ENCODE measurements at places on chromosomes 6 and 20.

GRCh38 chr6:107730106-107730505 lies 94.0 kb downstream of the SCML4 start:
- no peaks in the 10 kb centered on the region for H3K4me1 ChIP-seq
- DNase-seq, result no peak
- H3K27me3 ChIP-seq, result no peaks in the 10 kb centered on the region

DNA sequence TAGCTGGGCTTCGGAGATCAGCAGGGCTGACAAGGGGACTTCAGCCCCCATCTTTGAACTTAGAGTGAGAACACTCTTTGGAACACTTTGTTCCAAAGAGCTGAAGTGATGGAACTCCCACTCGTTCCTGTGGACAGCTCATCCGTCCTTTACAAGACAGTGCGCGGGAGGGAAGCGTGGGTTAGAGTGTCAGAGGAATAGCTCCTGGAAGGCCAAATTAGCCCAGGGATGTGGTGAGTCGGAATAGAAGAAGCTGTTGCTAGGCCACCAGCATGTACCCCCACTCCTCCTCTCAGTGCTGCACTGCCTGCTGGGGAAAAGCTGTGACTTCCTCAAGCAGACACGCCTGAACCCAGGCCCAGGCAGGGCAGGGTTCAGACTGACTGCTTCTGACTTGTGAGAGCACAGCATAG lies 1.7 kb downstream of the SDCBP2 start:
- no peaks in the 10 kb centered on the region for H3K36me3 ChIP-seq
- H3K4me3 ChIP-seq, result no peak overlapping the region
- no peaks in the 10 kb centered on the region for H3K4me1 ChIP-seq

- H3K36me3 ChIP-seq, result no peaks in the 10 kb centered on the region
- H3K27me3 ChIP-seq, result no peaks in the 10 kb centered on the region
- no peak overlapping the region for H3K4me3 ChIP-seq
- H3K4me1 ChIP-seq, result peaks cover 1% of the 10 kb centered on the region
- no peak for DNase-seq
- no peak overlapping the region for H3K27ac ChIP-seq
Observed at GRCh38 chr20:48024539-48024938, 239.3 kb upstream of the SULF2 start.

DNA sequence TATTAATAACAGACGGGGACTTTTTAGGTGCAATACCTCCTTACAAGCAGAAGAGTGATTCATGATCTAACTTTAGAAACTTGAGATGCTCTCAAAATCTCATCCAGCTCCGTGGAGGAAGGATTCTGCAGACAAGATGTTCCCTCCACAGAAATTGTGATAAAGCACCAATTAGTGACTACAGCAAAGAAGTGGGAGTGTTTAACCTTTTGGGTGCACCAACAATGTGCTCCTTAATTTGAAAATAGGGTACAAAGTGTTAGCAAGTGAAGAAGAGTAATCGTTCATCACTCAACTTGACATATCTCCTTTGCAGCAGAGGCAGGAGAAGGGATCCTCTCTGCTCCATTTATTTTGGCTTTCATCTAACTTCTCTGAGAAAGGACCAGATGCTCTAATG lies 22.8 kb upstream of the SCP2D1 start:
- no peak overlapping the region for H3K27ac ChIP-seq
- DNase-seq, result no peak
- no peaks in the 10 kb centered on the region for H3K4me1 ChIP-seq
- H3K27me3 ChIP-seq, result no peaks in the 10 kb centered on the region

- no peak overlapping the region for H3K4me3 ChIP-seq
- no peaks in the 10 kb centered on the region for H3K4me1 ChIP-seq
- no peak overlapping the region for H3K27ac ChIP-seq
- DNase-seq, result no peak
- H3K36me3 ChIP-seq, result no peaks in the 10 kb centered on the region
Observed at GRCh38 chr6:36722365-36722764, 24.7 kb downstream of the RAB44 start.

- no peaks in the 10 kb centered on the region for H3K27me3 ChIP-seq
- no peak for DNase-seq
- H3K4me3 ChIP-seq, result no peak overlapping the region
- H3K27ac ChIP-seq, result no peak overlapping the region
Observed at GRCh38 chr6:33936886-33937285, 133.1 kb upstream of the MLN start.

- no peak for DNase-seq
- no peaks in the 10 kb centered on the region for H3K27me3 ChIP-seq
- H3K4me1 ChIP-seq, result peaks cover 4% of the 10 kb centered on the region
Observed at GRCh38 chr6:44049163-44049988, 77.9 kb downstream of the MRPL14 start.

GRCh38 chr20:49340161-49340966 lies 62.5 kb upstream of the ZNFX1 start:
- no peak overlapping the region for H3K4me3 ChIP-seq
- no peak for DNase-seq
- no peaks in the 10 kb centered on the region for H3K27me3 ChIP-seq
- no peak overlapping the region for H3K27ac ChIP-seq
- no peaks in the 10 kb centered on the region for H3K36me3 ChIP-seq

DNA sequence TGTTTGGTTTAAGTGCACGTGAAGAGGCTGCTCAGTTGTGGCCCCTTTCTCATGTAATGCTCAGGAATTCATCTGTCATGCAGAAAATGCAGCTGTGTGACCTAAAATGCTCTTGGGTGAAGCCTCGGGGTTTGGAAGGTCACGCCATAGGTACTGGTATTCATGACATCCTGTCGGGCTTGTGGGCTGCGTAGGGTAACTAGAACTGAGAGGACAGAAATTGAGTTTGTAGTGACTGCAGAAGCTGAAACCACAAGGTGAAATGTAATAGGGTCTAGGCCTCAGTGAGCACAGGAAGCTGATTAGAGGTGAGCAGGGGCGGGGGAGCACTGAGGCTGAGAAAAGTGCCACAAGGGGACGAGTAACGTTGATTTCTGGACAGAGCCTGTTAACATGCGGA lies 128.8 kb downstream of the SOBP start:
- H3K36me3 ChIP-seq, result no peaks in the 10 kb centered on the region
- DNase-seq, result no peak
- H3K4me3 ChIP-seq, result no peak overlapping the region
- no peak overlapping the region for H3K27ac ChIP-seq
- no peaks in the 10 kb centered on the region for H3K27me3 ChIP-seq
- peaks cover 11% of the 10 kb centered on the region for H3K4me1 ChIP-seq

- H3K36me3 ChIP-seq, result no peaks in the 10 kb centered on the region
- H3K27ac ChIP-seq, result no peak overlapping the region
- no peak for DNase-seq
- H3K4me1 ChIP-seq, result no peaks in the 10 kb centered on the region
- H3K4me3 ChIP-seq, result no peak overlapping the region
Observed at GRCh38 chr6:119511024-119511423, 161.5 kb upstream of the MAN1A1 start.

GRCh38 chr6:141195251-141195832 lies 937.4 kb upstream of the GJE1 start:
- no peak for DNase-seq
- no peaks in the 10 kb centered on the region for H3K36me3 ChIP-seq
- no peak overlapping the region for H3K27ac ChIP-seq
- no peak overlapping the region for H3K4me3 ChIP-seq
- H3K4me1 ChIP-seq, result no peaks in the 10 kb centered on the region
- no peaks in the 10 kb centered on the region for H3K27me3 ChIP-seq

GRCh38 chr20:17381724-17382123 lies 149.5 kb downstream of the BFSP1 start:
- H3K27ac ChIP-seq, result no peak overlapping the region
- H3K36me3 ChIP-seq, result no peaks in the 10 kb centered on the region
- no peak for DNase-seq
- no peaks in the 10 kb centered on the region for H3K27me3 ChIP-seq
- no peaks in the 10 kb centered on the region for H3K4me1 ChIP-seq

DNA sequence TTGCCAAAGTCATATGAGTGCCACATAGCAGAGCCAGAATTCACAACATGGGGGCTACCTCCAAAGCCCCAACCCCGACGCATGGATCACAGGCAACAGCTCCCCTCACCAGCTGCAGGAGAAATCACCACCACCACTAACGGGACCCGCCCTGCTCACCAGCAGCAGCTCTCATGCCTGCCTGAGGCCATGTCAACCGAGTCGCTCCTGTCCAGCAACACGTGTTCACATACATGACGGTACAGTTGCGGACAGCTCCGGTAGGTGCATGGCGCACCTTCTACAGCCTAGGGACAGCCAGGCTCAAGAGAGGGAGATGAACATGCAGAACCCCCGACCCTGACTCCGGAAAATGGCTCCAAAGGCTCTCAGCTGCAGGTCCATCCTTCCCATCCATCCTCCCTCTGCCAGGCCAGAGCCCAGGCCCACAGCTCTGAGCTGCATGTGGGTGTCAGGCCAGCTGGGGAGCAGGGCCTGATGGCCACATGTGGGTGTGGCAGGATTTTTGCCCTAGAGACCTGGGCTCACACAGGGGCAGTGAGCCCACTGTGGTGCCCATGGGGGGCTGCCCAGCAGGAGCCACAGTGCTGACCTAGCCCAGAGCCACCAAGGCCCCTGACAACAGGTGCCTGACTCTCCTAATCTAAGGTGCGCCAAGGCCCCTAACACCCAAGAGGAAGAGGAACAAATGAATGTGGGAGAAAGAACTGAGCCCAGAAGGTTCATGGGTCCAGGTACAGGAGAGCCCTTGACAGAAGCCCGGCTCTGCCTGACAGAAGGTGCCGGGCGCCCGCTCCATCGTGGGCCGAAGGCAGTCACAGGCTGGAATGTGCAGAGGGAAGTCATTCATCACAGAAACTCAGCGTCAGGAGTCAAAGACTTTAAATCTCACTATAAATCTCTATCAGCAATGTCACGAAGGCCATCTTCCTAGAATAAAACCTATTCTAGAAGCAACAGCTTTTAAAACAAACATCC lies 10.5 kb downstream of the RPS6KA2 start:
- no peaks in the 10 kb centered on the region for H3K36me3 ChIP-seq
- H3K27ac ChIP-seq, result no peak overlapping the region
- no peak overlapping the region for H3K4me3 ChIP-seq

DNA sequence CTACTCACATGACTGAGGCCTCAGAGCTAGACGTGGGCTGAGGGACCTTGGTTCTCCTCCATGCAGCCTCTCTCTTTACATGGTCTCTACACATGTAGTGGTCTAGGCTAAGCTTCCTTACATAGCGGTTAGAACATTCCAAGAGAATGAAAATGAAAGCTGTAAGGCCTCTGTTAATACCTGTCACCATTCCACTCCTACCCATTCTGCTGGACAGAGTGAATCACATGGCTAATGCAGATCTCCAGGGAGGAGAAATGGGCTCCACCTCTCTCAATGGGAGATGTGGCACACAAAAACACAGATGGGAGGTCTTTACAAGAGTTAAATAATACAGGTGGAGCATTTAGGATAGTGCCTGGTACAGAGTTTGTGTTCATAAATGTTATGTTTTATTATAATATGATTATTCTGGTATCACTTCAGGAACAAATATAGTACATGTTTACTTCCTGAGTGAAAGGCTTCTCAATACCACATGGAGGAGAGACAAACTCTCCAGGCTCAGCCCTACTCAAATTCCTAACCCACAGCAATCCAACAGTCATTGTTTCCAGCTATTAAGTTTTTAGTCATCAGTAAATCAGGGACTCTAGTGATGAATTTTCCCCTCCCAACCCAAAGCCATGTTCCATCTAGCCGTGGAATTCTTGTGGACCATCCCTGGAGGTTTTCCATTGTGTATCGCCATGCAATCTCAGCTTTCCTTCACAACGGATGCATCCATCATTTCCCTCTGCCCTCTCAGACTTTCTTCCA lies 57.9 kb downstream of the ISM1 start:
- no peaks in the 10 kb centered on the region for H3K27me3 ChIP-seq
- no peaks in the 10 kb centered on the region for H3K4me1 ChIP-seq
- no peak overlapping the region for H3K4me3 ChIP-seq
- DNase-seq, result no peak
- no peaks in the 10 kb centered on the region for H3K36me3 ChIP-seq
- H3K27ac ChIP-seq, result no peak overlapping the region

DNA sequence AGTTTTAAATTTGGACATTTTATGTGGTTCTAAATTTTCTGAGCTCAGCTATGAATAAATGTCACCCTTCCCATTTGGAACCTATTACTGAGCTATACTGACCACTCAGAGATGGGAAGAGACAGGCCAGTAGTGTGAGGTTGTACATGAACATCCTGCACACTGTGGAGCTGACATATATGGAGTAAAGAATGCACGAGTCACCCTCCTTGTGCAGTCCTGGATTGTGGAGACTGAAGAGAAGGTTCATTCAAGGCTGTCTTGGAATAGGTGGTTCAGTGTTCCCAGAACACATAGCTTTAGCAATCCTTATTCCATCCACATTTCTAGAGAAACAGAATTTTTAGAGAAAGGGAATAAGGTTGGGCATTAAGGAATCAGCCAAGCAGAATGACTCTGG lies 50.3 kb upstream of the OGFRL1 start:
- H3K36me3 ChIP-seq, result no peaks in the 10 kb centered on the region
- H3K4me1 ChIP-seq, result no peaks in the 10 kb centered on the region
- no peak overlapping the region for H3K4me3 ChIP-seq
- no peak overlapping the region for H3K27ac ChIP-seq

- H3K27ac ChIP-seq, result no peak overlapping the region
- no peak for DNase-seq
- H3K4me1 ChIP-seq, result no peaks in the 10 kb centered on the region
- no peak overlapping the region for H3K4me3 ChIP-seq
- no peaks in the 10 kb centered on the region for H3K27me3 ChIP-seq
Observed at GRCh38 chr6:170365593-170365992, 59.0 kb downstream of the FAM120B start.

Measured in iPS DF 6.9 (cell line).